ENCODE measurements at places on chromosomes 12 and 14. TPM values are rescaled to one million over a fixed set of nuclear protein-coding genes. Genes with fewer than 3 reads are reported as not detected.
A peak's percentile ranks its signal among the peaks of the same experiment; 100 is the strongest.

GRCh38 chr14:89327771-89328212 lies 89.2 kb downstream of the FOXN3 start:
- no peak overlapping the region for H3K27ac ChIP-seq
- H3K4me1 ChIP-seq = peaks cover 9% of the 10 kb centered on the region
- H3K27me3 ChIP-seq = peaks cover 57% of the 10 kb centered on the region

DNA sequence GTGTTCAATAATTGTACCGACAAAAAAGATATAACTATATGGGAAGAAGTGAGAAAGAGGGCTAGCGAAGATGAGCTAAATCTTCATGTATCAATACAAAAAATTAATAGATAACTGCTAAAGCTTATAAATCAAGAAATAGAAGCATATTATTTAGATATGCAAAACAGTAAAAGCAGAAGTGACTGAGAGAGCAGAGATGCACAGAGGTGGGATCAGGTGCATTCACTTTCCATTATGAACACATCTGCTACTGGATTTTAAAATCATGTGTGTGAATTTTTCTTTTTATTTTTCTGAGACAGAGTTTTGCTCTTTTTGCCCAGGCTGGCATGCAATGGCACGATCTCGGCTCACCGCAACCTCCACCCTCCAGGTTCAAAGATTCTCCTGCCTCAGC lies 33.4 kb downstream of the GUCY2C start:
- no peaks in the 10 kb centered on the region for H3K36me3 ChIP-seq
- H3K27me3 ChIP-seq = no peaks in the 10 kb centered on the region
- H3K4me3 ChIP-seq = no peak overlapping the region
- no peaks in the 10 kb centered on the region for H3K4me1 ChIP-seq

DNA sequence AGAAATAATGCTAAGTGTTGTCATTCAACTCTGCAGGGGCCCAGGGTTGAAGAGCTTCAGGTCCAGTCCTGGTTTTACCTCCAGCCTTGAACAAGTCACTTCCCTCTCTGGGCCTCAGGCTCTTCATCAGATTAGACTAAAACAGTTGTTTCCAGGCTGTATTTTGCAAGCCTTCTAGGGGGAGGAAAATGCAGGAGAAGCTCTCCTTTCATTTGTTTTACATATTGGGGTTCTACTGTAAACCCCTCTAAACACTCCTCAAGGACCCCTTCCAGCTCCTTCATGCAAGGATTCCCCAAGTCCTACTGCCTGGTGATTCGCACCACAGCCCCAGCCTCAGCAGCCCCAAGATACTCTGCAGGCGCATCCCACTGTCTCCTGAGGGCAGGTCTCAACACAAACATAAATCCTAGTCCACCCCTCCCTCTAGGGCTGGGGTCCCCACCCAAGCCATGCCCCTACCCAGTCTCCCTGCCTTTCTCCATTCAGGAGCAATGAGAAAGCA lies 2.7 kb downstream of the SDR9C7 start:
- DNase-seq = no peak
- H3K36me3 ChIP-seq = no peaks in the 10 kb centered on the region
- H3K27ac ChIP-seq = no peak overlapping the region
- H3K27me3 ChIP-seq = peaks cover 6% of the 10 kb centered on the region
- no peak overlapping the region for H3K4me3 ChIP-seq
- H3K4me1 ChIP-seq = peaks cover 3% of the 10 kb centered on the region

GRCh38 chr12:99393763-99394162 lies 253.8 kb upstream of the GARIN6 start:
- no peak for DNase-seq
- no peak overlapping the region for H3K27ac ChIP-seq
- no peaks in the 10 kb centered on the region for H3K36me3 ChIP-seq
- H3K27me3 ChIP-seq = no peaks in the 10 kb centered on the region
- H3K4me1 ChIP-seq = no peaks in the 10 kb centered on the region

DNA sequence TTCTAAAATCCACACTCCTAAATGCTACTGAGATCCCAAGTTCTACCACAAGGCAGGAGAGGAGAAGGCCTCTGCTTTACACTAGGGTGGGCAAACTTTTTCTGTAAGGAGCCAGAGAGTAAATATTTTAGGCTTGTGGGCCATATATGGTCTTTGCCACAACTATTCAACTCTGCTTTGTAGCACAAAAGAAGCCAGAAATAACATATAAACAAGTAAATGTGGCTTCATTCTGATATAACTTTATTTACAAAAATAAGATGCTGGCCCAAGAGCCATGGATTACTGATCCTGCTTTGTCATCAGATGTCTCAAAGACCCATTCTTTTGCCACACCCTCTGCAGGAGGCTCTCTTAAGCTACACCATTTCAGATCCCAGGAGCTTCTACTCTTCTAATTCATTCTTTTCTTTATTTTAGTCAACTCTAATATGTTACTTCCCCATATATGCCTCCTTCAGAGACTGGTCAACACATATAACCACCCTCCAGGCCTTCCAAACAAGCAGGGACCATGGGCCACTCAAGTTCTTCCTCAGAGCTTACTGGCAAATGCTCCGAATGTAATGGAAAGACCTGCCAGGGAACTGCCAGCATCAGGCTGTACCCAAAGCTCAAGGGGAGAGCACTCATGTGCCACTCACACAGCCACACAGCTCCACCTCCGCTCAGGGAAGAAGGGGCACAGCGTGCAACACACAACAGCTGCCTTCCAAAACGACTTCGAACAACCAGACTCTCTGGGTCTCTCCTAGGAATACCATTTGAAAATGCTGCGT lies 15.6 kb downstream of the APPL2 start:
- DNase-seq = no peak
- H3K27ac ChIP-seq = peak overlapping the region; percentile 72
- H3K36me3 ChIP-seq = peaks cover 42% of the 10 kb centered on the region
- H3K4me3 ChIP-seq = no peak overlapping the region
- H3K27me3 ChIP-seq = no peaks in the 10 kb centered on the region

GRCh38 chr12:44307506-44308168 lies 471.8 kb downstream of the TMEM117 start:
- no peak overlapping the region for H3K27ac ChIP-seq
- no peaks in the 10 kb centered on the region for H3K4me1 ChIP-seq
- DNase-seq = no peak

GRCh38 chr12:89273525-89273924 lies 78.8 kb downstream of the DUSP6 start:
- no peaks in the 10 kb centered on the region for H3K36me3 ChIP-seq
- H3K4me3 ChIP-seq = no peak overlapping the region
- no peaks in the 10 kb centered on the region for H3K27me3 ChIP-seq
- no peak overlapping the region for H3K27ac ChIP-seq

- no peak for DNase-seq
- H3K27me3 ChIP-seq = no peaks in the 10 kb centered on the region
- H3K4me1 ChIP-seq = no peaks in the 10 kb centered on the region
- no peak overlapping the region for H3K4me3 ChIP-seq
- H3K27ac ChIP-seq = no peak overlapping the region
These were observed 13.2 kb downstream of the KERA start for GRCh38 chr12:91044586-91044985.

GRCh38 chr12:127964717-127965116 lies 302.3 kb upstream of the TMEM132C start:
- no peak for DNase-seq
- H3K4me1 ChIP-seq = no peaks in the 10 kb centered on the region
- H3K4me3 ChIP-seq = no peak overlapping the region
- no peaks in the 10 kb centered on the region for H3K36me3 ChIP-seq
- no peak overlapping the region for H3K27ac ChIP-seq

- H3K36me3 ChIP-seq = no peaks in the 10 kb centered on the region
- no peak for DNase-seq
These were observed 793.7 kb downstream of the RPS29 start for GRCh38 chr14:48792376-48793024.

GRCh38 chr14:47596232-47596631 lies 79.2 kb downstream of the MDGA2 start:
- no peak overlapping the region for H3K27ac ChIP-seq
- H3K27me3 ChIP-seq = no peaks in the 10 kb centered on the region
- no peak overlapping the region for H3K4me3 ChIP-seq
- H3K36me3 ChIP-seq = no peaks in the 10 kb centered on the region

- H3K4me3 ChIP-seq = no peak overlapping the region
- no peaks in the 10 kb centered on the region for H3K36me3 ChIP-seq
- H3K27ac ChIP-seq = no peak overlapping the region
These were observed 21.4 kb downstream of the WNT5B start for GRCh38 chr12:1650260-1650977.

GRCh38 chr14:23442721-23443356 lies 7.4 kb upstream of the MYH7 start:
- no peaks in the 10 kb centered on the region for H3K36me3 ChIP-seq
- no peak overlapping the region for H3K27ac ChIP-seq
- DNase-seq = no peak
- H3K4me3 ChIP-seq = no peak overlapping the region

DNA sequence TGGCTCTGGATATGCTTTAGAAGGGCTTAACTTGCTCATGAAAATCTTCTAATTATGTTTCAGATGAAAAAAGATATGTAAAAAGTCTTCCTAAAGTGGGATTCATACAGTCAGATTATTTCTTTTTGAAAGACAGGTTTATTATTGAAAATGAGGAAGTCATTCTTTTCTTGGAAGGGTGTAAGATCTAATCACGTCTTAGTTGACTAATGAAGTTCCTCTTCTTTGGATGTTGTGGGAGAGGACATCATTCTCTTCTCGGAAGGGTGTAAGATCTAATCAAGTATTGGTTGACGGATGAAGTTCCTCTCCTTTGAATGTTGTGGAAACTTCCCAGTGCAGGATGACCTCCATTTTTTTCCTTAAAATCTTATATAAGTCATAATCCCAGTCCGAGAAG lies 74.9 kb downstream of the ALG10 start:
- H3K4me1 ChIP-seq = no peaks in the 10 kb centered on the region
- H3K27ac ChIP-seq = no peak overlapping the region
- H3K36me3 ChIP-seq = no peaks in the 10 kb centered on the region
- H3K27me3 ChIP-seq = no peaks in the 10 kb centered on the region

GRCh38 chr14:55585854-55586253 lies 5.8 kb downstream of the KTN1 start:
- H3K36me3 ChIP-seq = no peaks in the 10 kb centered on the region
- no peak overlapping the region for H3K4me3 ChIP-seq
- DNase-seq = no peak
- H3K27me3 ChIP-seq = no peaks in the 10 kb centered on the region
- H3K4me1 ChIP-seq = peaks cover 24% of the 10 kb centered on the region
- H3K27ac ChIP-seq = no peak overlapping the region

DNA sequence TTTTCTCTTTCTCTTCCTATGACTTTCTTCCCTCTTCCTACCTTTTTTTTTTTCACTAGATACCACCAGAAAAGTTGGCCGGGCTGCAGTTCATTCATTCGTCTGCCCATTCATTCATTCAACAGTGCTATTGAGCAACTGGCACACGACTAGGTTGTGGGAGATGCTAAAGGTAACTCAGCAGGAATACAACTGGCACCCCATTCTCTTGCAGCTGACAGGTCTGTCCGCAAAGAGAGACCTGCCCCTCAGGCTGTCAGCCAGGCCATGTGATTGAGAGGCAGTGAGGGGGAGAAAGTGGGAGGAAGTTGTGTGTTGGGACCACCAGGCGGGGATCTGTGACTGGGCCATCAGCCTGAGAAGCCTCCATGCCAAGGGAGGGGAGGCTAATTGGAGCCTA lies 105.2 kb downstream of the TSPAN9 start:
- no peak for DNase-seq
- no peak overlapping the region for H3K4me3 ChIP-seq
- peaks cover 2% of the 10 kb centered on the region for H3K4me1 ChIP-seq
- no peaks in the 10 kb centered on the region for H3K36me3 ChIP-seq

GRCh38 chr12:38771871-38772270 lies 133.5 kb downstream of the CPNE8 start:
- H3K36me3 ChIP-seq = no peaks in the 10 kb centered on the region
- no peak for DNase-seq

GRCh38 chr14:97413966-97414717 lies 617.0 kb downstream of the VRK1 start:
- H3K27me3 ChIP-seq = peaks cover 16% of the 10 kb centered on the region
- peaks cover 10% of the 10 kb centered on the region for H3K4me1 ChIP-seq
- no peak overlapping the region for H3K4me3 ChIP-seq
- DNase-seq = no peak
- no peaks in the 10 kb centered on the region for H3K36me3 ChIP-seq

GRCh38 chr14:29536886-29537511 lies 390.6 kb downstream of the PRKD1 start:
- DNase-seq = no peak
- H3K4me3 ChIP-seq = no peak overlapping the region

DNA sequence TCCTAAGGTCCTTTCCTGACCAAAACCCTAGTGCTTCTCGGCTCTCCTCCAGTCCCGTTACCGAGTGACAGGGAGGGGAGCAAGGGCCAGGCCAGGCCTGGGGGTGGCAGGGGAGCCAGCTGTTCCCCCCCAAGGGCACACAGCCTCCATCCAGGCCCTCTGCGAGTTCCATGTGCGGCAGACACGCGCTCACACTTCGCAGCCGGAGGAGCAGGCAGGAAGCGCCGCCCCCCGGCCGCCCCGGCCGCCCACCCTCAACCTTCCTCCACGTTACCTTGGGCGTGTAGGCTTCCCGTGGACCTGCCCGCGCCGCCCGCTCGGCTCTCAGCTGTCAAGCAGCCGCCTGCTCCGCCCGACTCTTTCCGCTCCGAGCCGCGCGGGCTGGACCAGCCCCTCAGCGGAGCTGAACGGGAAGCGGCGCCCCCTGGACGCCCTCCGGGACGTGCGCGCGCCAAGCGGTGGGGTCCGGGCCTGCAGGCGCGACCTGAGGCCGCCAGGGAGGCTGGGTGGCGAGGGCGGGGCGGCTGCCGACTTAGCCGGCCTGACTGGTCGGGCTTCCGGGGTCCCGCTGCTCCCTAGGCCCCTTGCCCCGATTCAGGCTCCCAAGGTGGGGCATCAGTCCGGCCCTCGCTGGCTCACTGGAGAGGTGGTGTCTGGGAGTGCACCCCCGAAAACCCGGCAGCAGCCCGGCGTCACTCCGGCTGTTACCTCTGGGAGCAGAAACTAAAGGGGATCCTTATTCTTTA lies at the start of gene CRACR2A:
Gene CRACR2A, minus strand, starts transcription at position 369 of the 746 bp plus-strand sequence. CDS start 56,110 bp downstream, outside the sequence.
- peak; percentile 87 for DNase-seq
- H3K27me3 ChIP-seq = peaks cover 37% of the 10 kb centered on the region
- no peaks in the 10 kb centered on the region for H3K36me3 ChIP-seq
- H3K4me3 ChIP-seq = peak within 1 kb of the TSS; percentile 64

- no peaks in the 10 kb centered on the region for H3K27me3 ChIP-seq
- no peaks in the 10 kb centered on the region for H3K36me3 ChIP-seq
- peaks cover 20% of the 10 kb centered on the region for H3K4me1 ChIP-seq
- H3K27ac ChIP-seq = peak within 1 kb of the TSS; percentile 79
- H3K4me3 ChIP-seq = peak within 1 kb of the TSS; percentile 80
- peak; percentile 33 for DNase-seq
These were observed at the start of gene TRAF3 for GRCh38 chr14:102776761-102777710. TSS of gene TRAF3 (plus strand) at chr14:102777449. CDS start at chr14:102870202, 92,753 bp downstream.

The PIGH gene
- 22.0 TPM for total RNA-seq

The PLBD1 gene
- 26.1 TPM for total RNA-seq

The OR4K5 gene
- total RNA-seq = not detected

The PYGL gene
- total RNA-seq = 15.3 TPM

The SDR9C7 gene
- total RNA-seq = not detected

The SEC23A gene
- total RNA-seq = 61.9 TPM

The KCNH3 gene
- 29.2 TPM for total RNA-seq

The CEBPE gene
- not detected for total RNA-seq

The CIROP gene
- total RNA-seq = not detected

The JKAMP gene
- total RNA-seq = 55.2 TPM

All from progenitor cell of endocrine pancreas (in vitro differentiated cells).